Glomerular endothelial cell (primary cell): ENCODE measurements at places on chromosomes 11 and 22.

DNA sequence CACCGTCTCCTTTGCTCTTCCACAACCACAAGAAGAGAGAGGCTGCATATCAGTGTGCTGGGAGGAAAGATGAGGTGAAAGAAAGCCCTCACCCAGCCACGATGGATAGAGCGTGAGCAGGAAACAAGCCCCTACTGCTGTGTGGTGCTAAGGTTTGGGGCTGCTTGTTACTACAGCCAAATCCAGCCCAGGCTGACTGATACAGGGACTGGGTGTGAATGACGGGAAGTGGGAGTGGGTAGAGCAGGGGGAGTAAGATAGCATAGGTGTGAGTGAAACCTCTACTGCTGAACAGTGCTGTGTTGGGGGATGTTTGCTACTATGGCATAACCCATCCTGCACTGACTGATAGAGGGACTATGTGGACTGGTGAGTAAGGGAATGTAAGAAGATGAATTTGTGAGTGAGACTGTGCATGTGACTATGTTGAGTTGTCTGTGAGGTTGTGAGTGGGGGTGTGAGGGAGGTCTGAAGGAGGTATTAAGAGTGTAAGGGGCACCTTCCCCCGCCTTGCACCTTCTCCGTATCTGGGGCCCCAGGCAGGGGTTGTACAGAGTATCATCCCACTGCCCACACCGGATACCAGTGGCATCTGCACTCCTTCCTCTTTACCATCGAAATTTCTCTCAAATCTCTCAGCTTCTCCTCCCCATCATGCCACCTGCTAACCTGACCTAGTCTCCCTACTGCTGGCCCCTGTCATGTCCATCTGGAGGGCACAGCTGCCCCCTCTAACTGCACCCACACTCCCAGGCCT, 91.5 kb downstream of the MN1 start:
- no peak for DNase-seq

DNA sequence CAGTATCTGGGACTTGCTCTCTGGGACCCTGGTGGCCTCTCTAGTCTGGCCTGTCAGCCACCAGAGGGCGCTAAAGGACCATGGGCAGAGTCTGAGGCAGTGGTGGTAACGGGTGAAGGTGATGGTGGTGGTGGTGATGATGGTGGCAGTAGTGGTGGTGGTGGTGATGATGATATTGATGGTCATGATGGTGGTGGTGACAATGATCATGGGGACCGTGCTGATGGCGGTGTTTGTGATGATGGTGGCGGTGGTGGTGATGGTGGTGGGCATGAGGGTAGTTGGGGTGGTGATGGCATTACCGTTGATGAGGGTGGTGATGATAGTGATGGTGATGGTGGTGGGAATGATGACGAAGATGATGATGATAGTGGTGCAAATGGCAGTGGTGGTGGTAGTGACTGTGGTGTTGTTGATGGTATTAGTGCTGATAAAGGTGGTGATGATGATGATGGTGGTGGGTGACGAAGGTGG, 16.0 kb downstream of the TRPM5 start:
- DNase-seq = peak; percentile 7

DNA sequence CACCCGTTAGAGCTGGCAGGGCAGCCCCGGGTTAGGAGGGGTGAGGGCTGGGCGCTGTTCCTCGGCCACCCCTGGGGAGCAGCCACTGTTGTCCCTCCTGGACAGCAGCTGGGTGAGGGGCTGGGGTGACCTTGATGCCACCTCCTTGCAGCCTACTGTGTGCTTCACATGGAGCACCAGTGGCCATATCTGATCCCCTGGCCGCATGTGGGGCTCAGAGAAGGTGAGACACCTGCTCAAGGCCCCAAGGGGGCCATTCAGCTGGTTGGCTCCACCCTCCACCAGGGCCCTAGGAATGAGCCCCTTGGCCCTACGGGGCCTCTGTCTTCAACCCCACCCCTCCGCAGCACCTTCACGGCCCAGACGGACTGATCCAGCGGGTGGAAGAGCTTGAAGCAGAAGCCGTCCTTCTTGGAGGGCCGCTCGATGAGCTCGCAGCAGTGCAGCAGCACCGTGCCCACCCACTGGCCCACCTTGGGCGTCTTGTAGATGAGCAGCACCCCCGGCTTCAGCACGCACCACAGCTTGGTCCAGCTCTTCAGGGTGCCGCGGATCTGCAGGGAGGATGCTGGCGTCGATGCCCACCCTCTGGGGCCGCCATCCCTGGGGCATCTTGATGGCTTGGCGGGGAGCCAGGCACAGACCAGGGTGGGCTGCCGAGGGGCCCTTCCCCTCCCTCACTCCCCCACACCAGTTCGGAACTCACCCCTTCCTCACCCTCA, 44.9 kb downstream of the OSBPL5 start:
- no peak for DNase-seq

GRCh38 chr11:85643191-85643614, 4.6 kb upstream of the TMEM126A start:
- DNase-seq = no peak

GRCh38 chr22:26502688-26503561, 9.3 kb downstream of the TFIP11 start:
- no peak for DNase-seq

DNA sequence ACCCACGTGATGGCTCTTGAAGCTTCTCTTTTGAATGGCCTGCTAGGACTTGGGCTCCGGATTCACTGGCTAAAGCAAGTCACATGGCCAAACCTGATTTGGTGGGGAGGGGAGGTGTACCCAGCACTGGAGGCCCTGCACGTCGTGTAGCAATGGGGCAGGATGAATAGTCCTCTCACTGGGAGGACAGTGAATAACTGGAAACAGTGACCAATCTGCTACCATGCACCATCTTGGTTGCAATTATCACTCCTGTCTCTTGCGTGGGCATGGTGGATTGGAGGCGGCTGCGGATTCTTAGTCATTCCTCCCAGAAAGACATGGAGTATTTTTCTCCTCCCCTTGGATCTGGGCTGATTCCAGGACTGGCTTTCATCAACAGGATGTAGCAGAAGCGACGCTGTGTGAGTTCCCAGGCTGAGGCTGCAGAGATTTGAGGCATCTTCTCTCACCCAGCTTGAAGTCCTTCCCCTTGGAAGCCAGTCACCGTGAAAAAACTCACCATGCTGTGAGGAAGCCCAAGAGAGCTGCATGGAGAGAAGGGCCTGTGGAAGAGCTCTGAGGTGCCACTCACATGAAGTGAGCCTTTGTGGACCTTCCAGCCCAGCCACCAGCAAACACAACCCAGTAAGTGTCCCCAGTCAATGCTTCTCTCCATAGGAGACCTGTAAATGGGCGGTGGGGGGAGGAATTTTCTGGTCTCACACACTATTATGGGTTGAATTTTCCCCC, 70.4 kb downstream of the IGLL1 start:
- DNase-seq = no peak

DNA sequence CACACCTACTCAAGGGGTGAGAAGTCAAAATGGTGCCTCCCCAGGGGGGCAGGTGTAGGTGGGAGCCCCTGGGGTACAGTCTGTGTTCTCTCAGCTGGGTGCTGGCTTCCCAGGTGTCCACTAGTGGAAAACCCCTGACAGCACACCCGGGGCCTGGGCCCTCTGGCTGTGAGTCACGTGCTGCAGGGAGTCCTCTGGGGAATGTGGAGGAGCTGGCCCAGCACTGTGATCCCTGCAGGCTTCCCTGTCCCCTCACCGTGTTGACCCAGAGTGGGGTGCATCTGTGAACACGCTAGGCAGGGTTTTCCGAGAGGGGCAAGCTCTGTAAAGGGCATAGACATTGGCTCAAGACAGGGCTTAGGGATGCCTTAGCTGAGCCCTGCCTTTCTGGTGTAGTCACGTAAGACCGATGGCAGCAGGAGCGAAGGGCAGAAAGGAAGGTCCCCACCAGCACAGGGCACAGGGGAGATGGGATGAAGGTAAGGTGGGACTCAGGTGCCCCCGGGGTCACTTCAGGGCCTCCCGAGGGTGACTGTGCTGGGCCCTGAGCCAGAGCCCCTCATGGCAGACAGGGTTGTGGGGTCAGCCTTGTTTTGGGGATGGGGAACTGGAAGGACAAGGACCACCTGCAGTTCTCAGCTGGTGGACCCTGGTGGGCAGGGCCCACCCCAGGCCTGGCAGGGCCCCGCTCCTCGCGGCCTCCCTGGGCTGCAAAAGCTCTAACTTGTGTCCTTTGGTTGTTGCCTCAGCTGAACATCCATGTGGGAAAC, 14.1 kb downstream of the DERL3 start:
- DNase-seq = no peak

DNA sequence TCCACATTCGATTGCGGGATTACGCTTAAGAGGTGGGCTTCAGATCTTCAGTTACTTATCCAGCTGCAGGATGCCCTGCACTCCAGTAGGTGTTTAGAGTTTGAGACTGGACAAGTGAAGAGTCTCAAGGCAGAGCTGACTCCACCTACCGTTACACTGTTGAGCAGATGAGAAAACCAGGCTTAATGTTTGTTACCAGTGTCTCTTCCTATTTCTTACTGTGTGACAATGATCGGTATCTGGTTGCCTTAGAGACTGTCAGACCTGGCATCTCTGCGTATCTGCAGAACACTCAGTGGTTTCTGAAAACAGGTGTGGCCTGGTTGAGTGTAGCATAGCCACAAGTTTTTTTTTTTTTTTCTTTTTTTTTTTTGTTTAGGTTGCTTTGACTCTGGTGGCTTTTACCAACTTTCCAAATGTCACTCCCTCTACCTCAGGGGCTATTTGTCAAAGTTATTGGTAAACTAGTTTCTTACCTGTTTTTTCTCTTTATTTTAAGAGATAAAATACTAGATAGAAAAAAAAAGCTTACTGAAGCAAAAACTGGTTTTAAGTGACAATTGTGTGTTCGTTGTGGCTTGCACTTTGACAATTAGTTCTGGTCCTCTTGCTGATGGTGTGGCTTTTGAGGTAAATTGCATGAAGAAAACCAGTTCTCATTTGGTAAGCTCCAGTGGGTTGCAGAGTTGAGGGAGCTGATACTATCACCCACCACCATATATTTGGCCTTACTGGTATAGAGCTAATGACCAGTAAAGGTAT, 284.8 kb downstream of the ETS1 start:
- no peak for DNase-seq

GRCh38 chr11:57276971-57277675, 40.1 kb upstream of the APLNR start:
- no peak for DNase-seq

GRCh38 chr22:43448048-43448447, 36.2 kb downstream of the MPPED1 start:
- no peak for DNase-seq

DNA sequence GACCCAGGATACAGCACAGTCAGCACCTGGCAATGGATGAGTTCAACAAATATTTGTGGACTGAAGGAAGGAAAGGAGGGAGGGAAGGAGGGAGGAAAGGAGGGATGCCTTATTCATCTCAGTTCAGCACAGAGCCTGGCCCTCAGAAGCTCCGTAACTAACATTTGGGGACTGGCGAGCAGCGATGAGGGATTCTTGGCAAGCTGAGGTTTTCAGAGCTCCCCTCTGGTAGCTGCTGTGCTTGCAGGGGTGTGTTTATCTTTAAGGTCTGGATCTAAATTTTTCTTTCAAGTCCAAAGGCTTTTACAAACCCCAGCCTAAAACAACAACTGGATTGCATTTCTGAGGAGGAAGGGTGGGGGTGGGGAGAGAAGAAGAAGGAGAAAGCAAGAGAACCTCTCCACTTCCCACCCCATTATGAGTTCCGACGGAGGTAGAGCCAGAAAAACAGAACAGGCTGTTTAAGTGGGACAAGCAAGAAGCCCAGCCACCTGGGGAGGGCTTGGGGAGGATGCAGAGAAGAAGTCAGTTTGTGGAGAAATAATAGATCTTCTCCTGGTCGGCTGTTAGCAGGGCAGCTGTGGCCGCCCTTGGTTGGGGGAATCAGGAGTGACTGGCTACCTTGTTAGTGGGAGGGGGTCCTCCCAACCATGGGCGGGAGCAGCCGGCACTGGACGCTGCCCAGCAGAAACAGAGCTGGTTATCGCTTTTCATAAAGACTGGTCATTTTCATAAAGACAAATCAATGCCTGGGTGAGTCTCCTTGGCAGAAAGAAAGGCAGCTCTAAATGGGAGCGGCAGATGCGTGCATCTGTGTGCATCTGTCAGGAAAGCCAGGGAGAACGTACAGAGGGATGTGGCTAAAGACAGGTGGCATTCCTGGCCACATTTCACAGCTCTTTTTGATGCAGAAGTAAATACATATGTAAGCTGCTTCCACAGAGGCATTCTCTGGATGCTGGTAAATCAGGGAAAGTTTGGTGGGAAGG, 78.0 kb downstream of the TSPAN18 start:
- DNase-seq = no peak

DNA sequence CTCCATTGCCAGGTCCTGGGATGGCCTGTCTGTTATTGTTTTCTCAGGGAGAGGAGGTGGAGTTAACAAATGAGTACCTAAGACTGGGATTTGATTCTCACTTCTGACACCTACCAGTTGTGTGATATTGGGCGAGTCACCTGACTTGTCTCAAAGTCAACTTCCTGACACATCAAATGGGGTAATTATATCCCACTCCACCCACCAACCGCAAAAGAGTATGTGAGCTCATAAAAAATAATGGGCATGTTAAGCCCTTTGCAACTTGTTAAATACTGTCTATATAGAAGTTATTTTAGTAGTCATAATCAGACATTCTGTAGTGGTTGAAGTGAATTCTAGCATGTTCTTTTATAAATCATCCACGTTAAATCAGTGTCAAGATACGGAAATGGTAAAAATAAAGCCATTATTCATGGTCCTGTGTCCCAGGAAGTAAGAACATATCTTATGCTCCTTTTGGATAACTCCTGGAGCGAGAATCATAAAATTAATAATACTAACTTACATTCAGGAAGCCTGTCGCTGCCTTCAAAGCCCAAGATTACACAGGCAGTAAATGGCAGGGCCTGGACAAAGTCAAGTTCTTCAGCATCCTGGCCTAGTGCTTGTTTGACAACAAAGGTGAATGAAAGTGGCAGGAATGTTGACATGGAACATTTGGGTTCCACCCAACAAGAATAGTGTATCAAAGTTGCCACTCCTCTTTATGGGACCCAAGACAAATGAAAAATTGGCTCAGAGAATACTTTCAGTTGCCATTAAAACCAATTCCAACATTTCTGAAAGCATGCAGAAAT, 54.3 kb downstream of the SYTL2 start:
- no peak for DNase-seq

- DNase-seq = no peak
Measured at GRCh38 chr11:110766316-110766715, 54.1 kb upstream of the ARHGAP20 start.

DNA sequence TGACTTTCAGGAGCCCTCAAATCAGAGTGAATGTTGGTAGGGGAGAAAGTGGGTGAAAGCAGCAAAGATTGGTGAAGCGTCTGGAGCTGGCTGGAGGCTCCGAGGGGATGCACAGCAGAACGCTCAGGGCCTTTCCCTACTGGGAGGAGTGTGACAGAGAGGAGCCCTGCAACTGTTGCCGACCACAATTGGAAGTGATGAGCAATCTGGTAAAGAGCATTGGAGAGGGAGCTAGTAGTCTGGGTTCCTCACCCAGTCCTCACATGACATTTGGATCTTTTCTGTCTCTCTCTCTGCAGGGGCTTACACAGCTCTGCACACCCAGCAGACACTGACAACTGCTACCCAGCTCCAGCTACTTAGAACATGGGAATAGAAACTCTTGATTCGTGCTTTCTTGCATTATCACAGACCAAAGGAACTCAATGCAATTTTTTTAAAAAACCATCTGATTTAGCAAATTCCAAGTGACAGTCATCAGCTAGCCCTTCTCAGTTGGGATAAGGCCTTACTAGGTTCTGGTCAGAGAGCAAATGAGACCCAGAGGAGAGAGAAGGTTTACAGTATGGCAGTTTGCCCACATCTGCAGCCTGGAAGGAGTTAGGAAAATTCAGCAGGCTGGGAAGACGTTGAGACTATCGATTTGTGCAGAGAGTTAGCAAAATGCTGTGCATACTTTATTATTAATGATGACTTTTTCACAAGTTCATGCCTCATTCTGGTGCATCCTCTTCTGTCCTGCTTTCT, 278.0 kb upstream of the PLET1 start:
- no peak for DNase-seq
